ENCODE measurements at places on chromosomes 5 and 9. TPM values are rescaled to one million over a fixed set of nuclear protein-coding genes. Genes with fewer than 3 reads are reported as not detected.

CSF2 gene
- total RNA-seq: not detected

TBCA gene
- 239 TPM for total RNA-seq

APBB3 gene
- 33.2 TPM for total RNA-seq

PCDHB4 gene
- 1.9 TPM for total RNA-seq

PALM2AKAP2 gene
- total RNA-seq: 27.3 TPM

All from adrenal gland (tissue), 19 donors.